ENCODE measurements at places on chromosomes 3 and 15.

GRCh38 chr3:110743202-110743601, 328.4 kb upstream of the NECTIN3 start:
- no peak for DNase-seq

GRCh38 chr3:65616563-65616962, 422.2 kb downstream of the MAGI1 start:
- no peak for DNase-seq

DNA sequence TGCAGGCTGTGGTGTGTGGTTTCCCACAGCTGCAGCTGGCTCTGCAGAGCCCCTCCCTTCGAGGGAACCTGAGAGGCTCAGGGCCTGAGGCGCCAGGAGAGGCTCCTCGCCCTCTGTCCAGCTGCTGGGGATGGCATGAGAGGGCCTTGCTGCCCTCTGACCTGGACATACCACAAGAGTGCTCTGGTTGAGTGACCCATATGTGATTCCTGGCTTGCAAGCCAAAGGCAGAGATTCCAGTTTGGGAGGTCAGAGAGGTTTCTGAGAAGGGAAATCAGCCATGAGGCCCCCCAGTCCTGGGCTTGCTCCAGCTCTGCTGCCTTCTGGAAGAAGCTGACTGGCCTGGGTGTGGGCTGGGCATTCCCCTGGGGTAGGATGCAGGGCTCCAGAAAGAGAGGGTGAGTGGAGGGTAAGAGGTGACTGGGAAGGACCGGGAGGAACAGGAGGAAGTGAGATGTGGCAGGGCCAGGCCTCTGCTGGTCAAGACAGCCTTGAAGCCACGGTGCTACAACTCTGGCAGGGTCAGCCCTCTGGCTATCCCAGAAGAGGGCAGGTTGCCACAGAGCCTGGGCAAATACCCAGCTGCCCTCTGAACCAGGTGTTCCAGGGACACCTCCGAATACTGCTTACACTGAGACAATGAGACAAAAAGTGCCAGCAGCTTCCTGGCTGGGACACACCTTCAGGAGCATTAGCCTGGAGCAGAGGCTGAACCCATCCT, 16.0 kb upstream of the SRP14 start:
- no peak for DNase-seq

GRCh38 chr3:69890084-69890483, 109.4 kb upstream of the SAMMSON start:
- no peak for DNase-seq

DNA sequence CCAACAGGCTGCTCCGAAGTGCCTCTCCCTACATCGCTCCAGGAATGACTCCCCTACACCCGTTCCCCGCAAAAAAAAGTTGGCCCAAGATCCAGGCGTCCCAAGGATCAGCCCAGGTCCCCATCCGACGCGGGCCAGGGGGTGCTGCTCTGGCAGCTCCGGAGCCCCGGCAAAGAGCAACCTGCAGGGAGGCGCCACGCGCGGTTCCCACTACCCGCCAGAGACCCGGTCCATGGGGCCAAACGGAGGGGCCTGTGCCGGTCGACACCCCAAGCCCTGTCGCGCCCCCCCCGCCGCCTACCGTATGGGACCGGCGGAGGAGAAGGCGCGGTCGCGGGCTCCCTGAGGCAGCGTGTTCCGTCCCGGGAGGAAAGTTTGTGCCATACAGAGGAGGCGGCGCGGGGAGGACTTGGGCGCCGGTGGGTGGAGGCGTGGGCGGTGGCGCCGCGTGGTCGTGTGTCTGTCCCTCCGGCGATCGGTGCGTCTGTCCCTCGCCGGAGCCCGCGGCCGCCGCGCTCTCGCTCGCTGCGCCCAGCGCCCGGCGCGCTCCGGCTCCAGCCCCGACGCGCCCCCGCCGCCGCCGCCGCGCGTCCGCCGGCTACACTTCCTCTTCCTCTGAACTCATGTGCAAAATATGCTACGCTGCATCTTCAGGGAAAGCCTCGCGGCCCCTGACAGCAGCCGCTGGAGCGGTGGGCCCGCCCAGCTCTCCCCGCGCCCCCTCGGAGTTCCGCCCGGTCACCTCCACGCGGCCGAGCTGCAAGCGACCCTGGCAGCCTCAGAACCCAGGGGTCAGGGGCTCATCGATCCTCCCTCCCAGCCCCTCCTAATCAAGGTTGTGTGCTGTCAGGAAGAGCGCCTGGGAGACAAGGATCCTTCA, at the start of gene RFTN1:
RFTN1 (minus strand) TSS at position 559 of the 880 bp plus-strand sequence. CDS start 19,830 bp downstream, outside the sequence.
- peak; percentile 76 for DNase-seq

GRCh38 chr15:29613951-29614382, 208.3 kb downstream of the TJP1 start:
- DNase-seq, result peak; percentile 59

DNA sequence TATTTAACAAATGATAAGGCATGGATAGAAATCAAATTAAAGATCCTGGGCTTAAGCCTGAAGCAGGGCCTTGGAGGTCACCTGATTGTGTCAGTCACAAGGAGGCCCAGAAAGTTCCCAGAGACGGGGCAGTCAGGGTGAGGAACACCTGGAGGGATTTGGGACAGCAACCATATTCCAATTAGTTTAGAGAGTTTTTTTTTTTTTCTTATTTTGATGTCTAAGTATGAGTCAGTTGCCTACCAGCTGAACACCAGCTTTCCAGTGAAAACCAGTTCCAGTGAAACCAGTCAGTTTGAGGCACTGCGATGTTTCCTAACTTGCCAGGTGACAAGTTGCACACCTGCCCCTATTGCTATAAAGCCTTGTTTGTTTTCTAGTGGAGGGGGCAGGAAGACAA, 350.7 kb upstream of the AZI2 start:
- DNase-seq, result no peak

DNA sequence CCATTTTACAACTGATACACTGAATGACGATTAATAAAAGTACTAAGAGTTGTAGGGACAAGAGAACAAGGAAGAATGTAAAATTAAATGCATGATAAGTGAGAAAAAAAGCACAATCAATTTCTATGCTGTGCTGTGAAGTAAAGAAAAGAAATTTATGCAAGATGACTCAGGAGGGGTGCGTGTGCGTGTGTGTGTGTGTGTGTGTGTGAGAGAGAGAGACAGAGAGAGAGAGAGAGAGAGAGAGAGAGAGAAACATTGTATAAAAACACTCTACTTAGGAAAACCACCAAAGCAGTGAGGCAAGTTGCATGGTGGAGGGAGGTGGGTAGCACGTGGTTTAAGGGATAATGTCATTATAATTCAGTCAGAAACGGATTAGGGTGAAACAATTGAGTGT, 580.8 kb upstream of the ALCAM start:
- DNase-seq, result no peak

- DNase-seq, result no peak
Measured at GRCh38 chr15:94674296-94674695, 442.9 kb downstream of the MCTP2 start.

GRCh38 chr3:66858656-66859381, 139.3 kb upstream of the KBTBD8 start:
- peak; percentile 80 for DNase-seq

DNA sequence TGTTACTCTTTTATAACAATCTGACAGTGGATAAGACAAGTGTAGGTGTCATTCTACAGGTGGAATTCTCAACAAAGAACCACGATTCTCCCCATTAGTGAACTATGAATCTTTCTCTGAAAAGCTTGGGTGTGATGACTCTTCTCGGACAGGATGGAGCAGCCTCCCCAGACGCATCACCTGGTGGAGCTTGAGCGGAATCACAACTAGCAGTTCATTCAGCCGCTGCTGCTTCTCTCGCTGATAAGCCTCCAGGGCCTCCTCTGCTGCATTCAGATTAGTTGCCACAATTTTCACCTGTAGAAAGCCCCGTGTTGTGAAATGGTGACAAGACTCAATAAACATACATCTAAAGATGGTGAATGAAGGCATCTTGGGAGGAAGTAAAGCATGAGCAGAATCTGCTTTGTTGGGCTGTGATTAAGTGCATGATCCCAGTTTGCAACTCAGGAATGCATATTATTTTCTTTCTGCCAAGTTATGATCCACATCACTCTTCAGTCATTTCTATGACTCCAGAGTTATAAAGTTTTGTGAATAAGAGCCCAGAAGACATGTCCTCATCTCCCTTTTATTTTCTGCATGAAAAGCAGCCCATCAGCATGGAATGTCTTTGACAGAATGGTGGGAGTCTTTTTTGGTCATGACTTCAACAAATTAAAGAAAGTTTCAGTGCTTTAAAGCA, 93.6 kb downstream of the BOC start:
- peak; percentile 53 for DNase-seq

GRCh38 chr3:39941931-39942330, 132.5 kb downstream of the MYRIP start:
- DNase-seq, result no peak

- no peak for DNase-seq
Measured at GRCh38 chr15:71280206-71280605, 164.9 kb downstream of the THSD4 start.

DNA sequence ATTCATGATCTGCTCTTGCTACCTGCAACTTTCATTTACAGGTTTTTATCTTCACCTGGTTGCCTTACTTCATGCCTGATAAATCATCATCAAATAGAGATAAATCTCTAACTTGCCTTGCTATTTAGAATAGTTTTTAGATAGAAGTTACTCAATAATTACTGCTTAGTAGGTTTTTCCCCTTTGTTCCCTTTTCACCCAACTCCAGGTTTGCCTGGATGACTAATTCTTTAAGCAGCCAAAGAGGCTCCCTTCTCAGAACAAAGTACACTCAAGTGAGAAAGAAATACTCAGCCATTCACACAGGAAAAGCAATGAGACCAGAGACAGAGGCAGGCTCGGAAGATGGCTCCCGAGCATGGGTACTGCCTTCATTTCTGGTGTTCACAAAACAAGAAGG, 268.1 kb upstream of the CRBN start:
- DNase-seq, result no peak

DNA sequence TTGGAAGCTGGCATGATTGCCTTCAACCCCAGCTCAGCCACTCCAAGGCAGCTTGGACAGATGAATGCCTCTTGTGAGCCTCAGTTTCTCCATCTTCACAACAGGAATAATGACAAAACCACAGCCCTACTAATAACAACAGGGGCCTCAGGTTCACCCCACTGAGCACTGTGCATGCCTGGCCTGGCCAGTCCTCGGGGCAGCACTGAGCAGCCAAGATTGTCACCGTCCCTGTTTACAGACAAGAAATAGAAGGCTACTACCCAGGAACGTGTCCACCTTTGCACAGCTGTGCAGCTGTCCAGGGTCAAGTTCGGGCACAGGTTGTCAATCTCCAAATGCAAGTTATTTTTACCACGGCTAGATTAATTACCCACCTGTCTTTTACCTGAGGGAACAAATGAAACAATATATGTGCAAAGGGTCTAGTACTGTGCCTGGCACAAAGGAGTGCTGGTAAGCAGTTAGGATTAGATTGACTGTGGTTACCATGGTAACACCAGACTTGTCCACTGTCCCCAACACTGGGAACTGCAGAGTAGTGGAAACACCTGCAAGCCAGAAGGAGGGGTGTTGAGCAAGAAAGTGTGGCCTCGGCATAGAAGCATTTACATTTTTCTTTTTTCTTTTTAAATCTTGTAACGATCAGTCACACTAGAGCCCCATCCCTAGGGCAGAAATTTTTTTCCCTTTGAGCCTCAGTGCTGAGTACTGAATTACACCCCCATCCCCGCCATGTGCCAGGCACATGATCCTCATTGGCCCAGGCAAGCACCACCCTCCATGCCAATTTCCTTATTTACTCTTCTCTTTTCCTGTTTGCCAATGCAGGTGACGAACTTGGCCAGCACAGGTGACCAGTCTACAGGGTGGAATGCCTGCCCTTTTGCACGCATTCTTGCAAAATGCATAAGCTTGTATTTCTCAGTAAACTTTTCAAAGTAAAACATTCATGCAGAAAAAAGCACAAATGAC, 66.3 kb upstream of the SLC6A6 start:
- no peak for DNase-seq

GRCh38 chr15:31387092-31387478, 60.5 kb downstream of the KLF13 start:
- DNase-seq, result no peak

DNA sequence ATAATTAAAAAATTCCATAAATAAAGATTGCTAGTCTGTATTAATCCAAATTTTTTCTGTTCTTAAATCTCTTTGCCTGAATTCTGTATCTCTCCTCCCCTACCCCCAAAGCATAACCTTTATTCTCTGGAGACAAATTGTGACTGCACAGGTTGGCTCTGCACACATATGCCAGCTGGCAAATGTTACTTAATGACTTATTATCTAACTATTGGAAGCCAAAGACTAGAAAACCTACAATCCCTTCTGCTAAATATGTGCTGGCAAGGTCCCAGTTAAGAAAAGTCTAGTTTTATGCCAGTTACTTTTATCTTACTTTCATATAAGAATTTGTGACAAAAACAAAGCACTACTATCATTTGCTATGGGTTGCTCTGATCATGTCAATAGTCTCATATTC, 569.3 kb downstream of the MECOM start:
- DNase-seq, result no peak

DNA sequence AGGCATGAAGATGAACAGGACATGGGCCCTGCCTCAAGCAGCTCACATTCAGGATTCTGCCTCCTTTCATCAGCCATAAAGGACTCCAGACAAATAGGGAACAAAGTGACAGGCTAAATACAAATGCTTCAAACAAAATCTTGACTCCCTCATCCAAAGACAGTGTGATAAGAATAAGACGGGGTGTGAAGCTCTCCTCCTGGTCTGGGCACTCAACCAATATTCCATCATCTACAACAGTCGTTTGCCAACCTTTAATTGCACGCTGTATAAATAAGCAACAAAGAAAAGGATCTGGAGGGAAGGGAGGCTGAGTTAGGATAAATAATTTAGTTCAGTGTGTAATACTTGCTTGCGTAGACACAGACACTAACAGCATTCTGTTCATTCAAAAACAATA, 5.4 kb downstream of the CCDC54 start:
- DNase-seq, result no peak

GRCh38 chr3:143203848-143204247, 84.3 kb downstream of the CHST2 start:
- no peak for DNase-seq

DNA sequence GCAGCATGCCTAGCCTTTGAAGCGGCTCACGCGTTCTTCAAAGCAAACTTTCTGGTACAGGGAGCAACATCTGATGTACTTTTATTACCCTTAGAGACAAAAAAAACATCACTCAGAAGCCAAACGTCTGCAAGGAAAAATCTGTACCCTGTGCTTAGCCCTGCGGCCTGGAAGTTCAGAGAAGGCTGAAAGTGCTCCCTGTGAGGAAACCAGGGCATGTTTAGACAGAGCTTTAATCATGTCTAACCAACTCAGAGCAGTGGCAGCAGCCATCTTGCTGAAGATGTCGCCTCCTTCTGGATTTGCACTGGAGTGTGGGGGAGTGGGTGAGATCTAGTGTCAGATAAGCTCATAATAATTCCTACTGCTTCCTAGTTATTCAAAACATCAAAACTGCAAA, 170.4 kb downstream of the P3H2 start:
- DNase-seq, result no peak

DNA sequence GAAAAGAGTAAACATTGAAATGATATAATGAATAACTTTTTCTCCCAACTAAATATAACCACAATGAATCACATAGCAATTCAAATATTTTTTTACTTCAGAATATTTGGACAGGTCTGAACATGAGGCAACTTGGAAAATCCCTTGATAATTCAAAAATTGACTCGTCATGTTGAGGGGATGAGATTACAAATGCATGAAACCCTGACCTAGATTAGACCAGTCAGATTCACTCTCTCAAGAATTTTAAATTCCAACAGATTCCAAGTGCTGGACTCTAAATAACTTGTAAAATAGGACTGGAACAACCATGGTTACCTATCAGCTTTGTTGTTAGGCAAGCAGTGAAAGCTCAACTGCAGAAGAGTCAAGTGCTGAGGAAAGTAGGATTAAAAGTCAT, 317.5 kb downstream of the GBE1 start:
- no peak for DNase-seq

GRCh38 chr3:71721651-71722157, 3.5 kb downstream of the EIF4E3 start:
- DNase-seq, result no peak

- DNase-seq, result no peak
Measured at GRCh38 chr3:144963810-144964209, 992.2 kb downstream of the DIPK2A start.
